Stimulated activated CD8-positive, alpha-beta memory T cell treated with anti-CD3 and anti-CD28 coated beads, Interleukin-4, amount 100 ng/mL, for 1 hour (primary cell): ENCODE measurements at places on chromosomes 3 and 15.

- DNase-seq: no peak
Observed at GRCh38 chr15:65903296-65904073, 34.2 kb downstream of the RAB11A start.

- no peak for DNase-seq
Observed at GRCh38 chr3:8173892-8174291, 327.7 kb upstream of the LMCD1 start.

GRCh38 chr3:81545572-81545971, 215.9 kb downstream of the GBE1 start:
- no peak for DNase-seq

DNA sequence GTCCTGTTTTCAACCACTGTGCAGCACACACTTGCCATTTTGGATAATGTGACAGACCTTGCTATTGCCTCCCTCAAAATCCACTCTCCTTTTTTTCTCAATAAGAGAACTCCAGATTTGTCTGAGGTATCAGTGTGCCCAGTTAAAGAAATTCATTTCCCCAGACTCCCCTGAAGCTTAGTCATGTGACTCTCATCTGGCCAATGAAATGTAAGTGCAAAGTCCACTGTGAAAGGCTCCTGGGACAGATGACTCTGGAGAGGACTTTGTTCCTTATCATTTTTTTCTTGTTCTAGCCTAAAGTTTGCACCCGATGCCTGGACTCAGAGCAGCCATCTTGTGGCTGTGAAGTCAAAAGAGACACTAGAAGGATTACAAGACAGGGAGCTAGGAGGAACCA, 268.6 kb upstream of the LRTM1 start:
- no peak for DNase-seq

- no peak for DNase-seq
Observed at GRCh38 chr3:12325586-12326515, 37.0 kb downstream of the PPARG start.

GRCh38 chr3:131723343-131723742, 220.6 kb upstream of the MRPL3 start:
- no peak for DNase-seq

- no peak for DNase-seq
Observed at GRCh38 chr3:171157286-171157685, 130.8 kb upstream of the SLC2A2 start.

- no peak for DNase-seq
Observed at GRCh38 chr3:123310741-123311140, 109.0 kb downstream of the SEC22A start.

DNA sequence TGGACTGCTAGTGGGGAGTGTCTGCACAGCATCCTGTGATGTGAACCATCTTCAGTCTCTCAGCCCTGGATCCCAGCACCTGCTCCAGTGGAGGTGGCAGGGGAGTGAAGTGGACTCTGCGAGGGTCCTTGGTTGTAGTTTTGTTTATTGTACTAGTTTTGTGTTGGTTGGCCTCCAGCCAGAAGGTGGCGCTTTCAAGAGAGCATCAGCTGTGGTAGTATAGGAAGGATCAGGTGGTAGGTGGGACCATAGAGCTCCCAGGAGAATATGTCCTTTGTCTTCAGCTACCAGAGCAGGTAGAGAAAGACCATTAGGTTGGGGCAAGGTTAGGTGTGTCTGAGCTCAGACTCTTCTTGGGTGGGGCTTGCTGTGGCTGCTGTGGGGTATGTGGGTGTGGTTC, 20.9 kb downstream of the NEK11 start:
- DNase-seq: no peak

GRCh38 chr15:34018021-34018645, 20.9 kb downstream of the AVEN start:
- no peak for DNase-seq

DNA sequence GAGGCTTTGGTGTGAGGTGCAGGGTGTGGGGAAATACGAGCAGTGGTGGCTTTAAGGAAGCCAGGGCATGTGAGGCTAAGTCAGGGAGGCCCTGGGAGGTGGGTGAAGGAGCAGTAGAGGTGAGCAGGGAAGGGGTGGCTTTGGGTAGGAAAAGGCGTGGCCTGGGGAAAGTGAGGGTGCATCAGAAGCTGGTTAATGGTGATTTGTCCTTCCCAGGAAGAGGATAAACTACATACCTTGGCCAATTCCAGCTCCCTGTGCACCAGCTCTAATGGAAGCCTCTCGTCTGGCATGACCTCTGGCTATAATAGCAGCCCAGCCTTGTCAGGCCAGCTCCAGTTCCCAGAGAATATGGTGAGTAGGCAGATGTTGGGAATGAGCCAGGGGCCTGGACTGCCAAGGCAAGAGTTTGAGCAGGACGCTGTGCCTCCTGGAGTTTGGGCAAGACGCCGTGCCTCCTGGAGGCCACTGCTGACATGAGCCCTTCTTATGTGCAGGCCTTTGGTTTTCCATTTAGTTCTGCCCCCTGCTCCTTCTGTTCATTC, 41.3 kb downstream of the CDAN1 start:
- DNase-seq: no peak

DNA sequence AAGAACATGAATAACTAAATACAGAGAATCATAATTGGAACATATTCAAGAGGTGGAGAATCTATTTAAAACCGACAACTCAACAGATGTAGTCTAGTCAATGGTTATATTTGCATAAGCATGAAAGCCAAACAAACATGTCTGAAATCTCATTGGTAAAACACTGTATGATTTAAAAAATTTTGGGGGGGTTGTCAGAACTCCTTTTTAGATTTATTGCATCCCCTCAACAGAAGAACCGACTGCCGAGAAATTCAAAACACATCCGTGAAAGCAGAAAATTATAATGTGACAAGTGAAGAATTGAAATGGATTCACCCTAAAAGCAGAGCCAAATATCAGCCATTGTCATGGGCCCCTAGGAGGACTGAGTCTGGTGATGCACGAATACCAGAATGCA, 633.4 kb upstream of the KCNMB2 start:
- DNase-seq: no peak

DNA sequence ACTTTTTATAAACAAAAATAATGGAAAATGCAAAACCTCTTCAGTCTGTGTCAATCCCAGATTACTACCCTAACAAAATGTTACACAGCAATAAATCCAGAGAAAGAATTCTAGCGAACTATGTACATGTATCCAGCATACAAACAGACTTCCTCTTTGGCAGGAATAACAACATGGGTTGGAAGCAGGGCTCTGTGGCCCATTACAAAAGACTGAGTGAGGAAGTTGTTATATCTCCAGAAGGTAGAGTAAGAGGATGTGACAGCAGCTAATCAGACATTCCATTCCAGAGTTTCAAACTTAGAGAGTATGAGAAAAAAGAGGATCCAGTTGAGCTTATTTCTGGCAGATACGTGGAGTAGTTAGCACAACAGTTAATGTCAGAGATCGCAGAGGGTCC, 294.0 kb upstream of the PLSCR5 start:
- no peak for DNase-seq

GRCh38 chr3:183328823-183329222, 75.8 kb downstream of the B3GNT5 start:
- DNase-seq: no peak

GRCh38 chr3:38121832-38122461, 15.0 kb downstream of the ACAA1 start:
- no peak for DNase-seq

- DNase-seq: no peak
Observed at GRCh38 chr3:136343873-136344555, 93.9 kb downstream of the PCCB start.

DNA sequence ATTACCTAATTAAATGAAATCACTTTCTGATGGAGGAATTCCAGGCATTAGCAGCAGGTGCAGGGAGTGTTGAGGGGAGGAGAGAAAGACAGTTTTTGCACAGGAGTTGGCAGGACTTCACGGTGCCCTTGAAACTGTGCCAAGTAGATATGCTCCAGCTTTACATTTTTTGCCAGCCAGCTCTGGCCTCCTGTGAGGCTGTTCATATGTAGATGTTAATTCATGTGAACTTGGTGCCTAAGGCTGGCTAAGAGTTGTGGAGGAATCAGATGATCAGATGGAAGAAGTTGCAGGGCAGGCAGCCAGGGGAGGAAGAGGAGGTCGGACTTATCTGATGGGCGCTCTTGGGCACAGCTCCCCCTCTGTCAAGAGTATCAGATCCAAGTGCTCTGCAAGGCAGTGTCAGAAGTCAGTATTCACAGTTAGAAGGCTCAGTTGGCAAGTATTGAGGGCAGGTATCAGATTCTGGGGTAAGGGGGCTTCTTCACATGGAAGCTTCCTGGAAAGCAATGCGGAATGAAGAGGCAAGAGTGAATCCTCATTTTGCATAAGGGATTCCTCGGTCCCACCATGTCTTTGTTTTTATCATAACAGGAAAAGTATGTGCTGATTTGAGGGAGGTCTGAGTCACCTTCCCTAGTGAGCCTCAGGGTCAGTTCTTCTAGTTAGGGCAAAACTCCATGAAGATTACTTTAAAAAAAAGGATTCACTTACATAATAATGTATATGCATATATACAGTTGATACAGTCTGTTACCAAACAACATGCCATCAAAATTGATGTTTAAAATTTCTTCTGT, 172.6 kb upstream of the UMPS start:
- no peak for DNase-seq

DNA sequence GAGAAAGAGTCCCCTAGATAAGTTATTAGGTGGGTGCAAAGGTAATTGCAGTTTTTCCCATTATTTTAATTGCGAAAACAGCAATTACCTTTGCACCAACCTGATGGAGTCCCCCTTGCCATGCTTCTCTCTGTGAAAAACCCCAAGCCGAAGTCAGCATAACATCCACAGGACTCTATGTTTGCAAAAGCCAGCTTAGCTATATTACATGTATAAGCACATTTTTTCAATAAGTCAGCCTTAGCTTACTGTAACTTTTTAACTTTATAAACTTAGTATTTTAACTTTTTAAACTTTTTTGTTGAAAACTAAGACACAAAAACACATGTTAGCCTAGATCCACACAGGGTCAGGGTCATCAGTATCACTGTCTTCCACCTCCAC, 21.4 kb upstream of the MUC20 start:
- DNase-seq: no peak

GRCh38 chr3:76500746-76501275, 539.1 kb upstream of the ROBO2 start:
- DNase-seq: no peak

GRCh38 chr15:41936649-41937567, 35.4 kb downstream of the EHD4 start:
- DNase-seq: peak; percentile 40

GRCh38 chr3:9809615-9810432, at the start of gene TTLL3:
Gene TTLL3 (plus strand): TSS chr3:9810262. CDS start chr3:9810662, 400 bp downstream.
- DNase-seq: no peak
